Stimulated activated CD4-positive, alpha-beta T cell treated with anti-CD3 and anti-CD28 coated beads, Interleukin-1b, Interleukin-23, amount 100 ng/mL, for 1 hour (primary cell): ENCODE measurements at places on chromosomes 1 and 21.

DNA sequence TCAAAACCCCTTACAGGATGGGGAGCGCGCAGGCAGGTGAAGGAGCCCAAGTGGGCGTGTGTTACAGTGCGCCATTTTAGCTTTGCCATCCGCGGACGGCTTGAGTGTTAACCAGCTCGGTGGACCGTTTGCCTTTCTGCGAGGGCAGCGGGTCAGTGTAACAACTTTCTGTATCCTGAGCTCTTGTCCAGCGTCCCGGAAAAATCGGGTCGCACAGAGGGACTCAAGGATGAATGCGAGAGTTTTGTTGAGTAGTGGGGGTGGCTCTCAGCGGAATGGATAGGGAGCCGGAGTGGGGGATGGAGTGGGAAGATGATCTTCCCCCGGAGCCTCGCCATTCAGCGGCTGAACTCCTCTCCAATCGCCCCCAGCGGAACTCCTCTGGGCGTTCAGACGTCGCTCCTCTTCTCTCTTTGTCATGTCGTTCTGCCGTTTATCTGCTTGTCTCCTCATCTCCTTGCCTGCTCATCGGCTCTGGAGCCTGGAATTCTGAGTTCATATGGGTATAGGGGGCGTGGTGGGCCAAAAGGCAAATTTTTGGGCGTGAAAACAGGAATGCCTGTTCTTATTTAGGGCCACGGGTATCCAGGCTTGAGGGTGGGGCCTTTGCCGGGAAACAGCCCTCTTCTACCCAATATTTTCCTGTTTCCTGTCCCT is 295.4 kb downstream of the CTH start:
- no peak for DNase-seq

DNA sequence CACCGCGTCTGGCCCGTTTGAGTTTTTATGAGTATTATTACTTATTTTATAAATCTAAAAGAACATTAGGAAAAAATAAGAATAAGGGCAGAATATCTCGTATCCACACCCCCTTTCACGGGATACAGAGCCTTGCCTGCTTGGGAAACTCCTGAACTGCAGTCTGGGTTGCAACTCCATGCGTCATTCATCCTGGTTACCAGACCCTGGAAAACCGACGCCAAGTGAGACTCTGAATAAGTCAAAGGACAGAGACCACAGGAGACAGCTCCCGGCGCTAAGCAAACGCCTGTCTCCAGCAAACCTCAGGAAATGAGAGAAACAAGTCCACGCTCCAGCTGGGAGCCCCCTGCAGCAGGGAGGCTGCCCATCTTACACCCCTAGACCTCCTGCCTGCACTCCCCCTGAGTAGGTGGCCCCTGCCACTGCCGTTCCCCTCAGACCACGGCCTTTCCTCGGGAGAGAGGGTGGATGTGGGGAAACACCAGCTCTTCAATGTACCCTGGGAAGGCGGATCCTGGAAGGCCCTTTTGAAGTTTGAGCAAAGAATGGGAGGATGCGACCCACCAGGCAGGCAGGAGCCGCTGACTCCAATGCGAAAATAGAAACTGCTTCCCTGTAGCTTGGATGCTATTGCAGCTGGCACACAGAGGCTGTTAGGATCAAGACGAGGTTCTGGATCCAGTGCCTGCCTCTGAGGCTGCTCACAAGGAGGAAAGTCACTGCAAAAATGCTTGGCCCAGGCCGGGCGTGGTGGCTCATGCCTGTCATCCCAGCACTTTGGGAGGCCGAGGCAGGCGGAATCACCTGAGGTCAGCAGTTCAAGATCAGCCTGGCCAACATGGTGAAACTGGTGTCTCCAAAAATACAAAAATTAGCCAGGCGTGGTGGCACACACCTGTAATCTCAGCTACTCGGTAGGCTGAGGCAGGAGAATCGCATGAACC is 37.7 kb upstream of the GPR157 start:
- DNase-seq: no peak

- DNase-seq: no peak
These were observed 13.3 kb downstream of the TRPM2 start for GRCh38 chr21:44366586-44367211.

DNA sequence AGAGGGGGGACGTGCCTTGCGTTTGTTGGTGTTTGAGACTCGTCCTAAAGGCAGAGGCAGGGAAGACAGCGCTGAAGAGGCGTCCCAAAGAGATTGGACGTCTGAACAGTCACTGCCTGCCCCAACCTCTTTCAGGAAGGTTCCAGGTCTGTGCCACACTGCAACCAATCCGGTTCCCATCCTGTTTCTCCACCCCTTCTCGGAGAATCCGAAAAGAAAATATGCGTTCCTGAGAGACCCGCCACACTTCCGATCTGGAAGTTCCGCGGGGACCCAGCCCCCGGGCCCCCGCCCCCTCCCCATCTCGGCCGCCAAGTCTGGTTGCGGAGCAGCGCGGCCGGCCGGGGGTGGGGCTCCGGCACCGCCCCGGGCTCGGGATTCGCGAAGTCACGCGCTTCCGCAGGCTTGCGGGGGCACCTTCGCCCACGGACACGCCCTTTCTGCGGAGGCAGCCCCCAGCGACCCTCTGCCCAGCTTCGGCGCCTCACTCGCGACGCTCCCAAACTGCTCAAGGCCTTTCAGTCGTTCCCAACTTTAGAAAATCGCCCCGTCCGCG is 124.5 kb upstream of the DPYD start:
- DNase-seq: no peak

- DNase-seq: no peak
These were observed 700.1 kb downstream of the KCNT2 start for GRCh38 chr1:195908121-195908520.

DNA sequence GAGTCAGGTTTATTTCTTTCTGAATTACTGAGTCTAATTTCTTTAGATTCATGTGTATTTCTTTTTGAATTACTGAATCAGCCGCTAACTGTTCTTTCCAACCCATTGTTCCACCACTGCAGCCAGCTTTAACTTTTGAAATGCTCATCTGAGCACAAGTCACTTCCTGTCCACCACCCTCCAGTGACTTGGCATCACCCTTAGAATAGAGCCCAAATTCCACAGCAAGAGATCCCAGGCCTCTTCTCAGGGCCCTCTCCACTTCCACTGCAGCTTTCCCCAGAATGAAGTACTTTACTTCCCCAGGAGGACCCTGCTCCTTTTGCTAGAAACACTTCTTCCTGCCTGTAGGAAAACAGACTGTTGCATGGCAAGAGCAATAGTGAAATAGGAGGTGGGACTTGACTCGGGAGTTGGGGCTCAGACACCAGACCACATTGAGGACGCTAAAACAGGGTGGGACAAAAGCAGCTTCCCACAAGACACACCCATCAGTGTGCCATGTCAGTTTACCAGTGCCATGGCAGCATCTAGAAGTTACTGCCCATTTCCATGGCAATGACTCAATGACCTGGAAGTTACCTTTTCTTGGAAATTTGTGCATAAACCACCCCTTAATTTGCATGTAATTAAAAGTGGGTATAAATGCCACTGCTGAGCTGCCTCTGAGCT is 56.5 kb upstream of the ADAR start:
- no peak for DNase-seq
